ENCODE measurements at places on chromosomes 1 and 21.

DNA sequence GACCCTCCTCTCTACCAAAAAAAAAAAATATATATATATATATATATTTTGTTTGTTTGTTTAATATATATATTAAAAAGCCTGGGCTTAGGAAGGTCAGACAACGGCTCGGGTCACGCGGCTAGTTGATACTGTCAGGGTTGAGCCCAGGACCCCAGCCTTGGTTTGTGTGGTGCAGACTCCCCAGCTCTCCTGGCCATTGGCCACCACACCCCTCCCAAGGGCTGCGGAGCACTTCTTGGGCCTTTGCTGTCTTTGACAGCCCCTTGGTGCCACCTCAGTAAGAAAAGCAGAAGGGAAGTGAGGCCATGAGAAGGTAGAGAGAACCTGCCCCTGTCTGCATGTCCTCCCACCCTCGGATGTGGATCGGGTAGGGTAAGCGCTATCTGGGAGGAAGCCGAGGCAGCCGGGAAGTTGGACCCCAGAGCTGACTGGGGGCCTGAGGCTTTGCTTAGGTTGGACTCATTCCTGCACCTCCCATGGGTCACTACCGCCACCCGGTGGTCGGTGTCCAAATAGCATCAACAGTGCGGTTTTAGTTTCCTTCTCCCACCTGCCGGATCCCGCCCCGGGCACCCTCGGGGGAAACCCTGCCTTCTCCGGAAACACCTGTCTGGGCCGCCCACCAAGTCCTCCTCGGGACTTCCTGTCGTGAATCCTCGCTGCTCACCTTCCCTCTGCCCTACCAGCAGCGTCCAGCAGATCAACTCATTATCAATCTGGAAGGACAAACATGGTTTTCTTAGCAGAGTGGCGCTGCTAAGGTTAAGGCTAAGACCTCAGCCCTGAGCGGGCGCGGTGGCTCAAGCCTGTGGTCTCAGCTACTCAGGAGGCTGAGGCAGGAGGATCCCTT, 29.8 kb upstream of the GNPAT start:
- peak; percentile 96 for DNase-seq

DNA sequence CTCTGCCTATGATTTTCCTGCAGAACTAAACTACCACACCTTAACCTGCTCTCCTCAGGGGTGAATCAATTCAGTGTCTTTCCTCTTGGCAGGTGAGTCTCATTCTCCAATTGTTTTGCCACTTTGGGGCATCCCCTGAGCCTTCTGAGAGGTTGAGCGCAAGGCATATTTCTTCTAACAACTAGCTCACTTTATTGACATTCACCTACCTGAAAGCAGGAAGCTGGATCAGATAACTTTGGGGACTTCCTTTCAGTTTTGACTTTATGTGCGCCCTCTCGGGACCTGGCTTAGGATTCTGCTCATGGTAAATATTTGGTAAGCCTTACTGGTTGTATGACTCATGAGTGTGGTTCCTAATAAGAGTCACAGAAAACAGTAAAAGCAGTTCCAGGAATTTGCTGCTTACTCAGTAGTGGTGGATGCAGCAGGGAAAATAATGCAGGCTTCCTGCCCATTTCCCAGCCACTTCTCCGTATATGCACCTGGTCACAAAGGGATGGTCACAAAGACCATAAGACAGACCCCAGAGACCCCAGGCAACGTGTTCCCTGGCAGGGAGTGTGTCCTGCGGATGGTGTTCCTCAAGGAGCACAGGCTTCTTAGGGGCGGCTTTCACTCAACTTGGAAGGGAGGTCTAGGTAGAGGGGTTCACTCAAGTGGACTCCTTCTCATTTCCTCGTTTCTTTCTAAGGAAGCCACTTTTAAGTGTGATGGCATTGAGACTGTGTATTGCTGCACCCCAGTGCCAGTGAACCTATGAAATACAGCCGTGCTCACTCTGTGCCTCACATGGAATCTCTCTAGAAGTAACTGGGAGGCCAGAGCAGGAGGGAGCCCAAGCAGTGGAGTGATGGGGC, 22.0 kb upstream of the BATF3 start:
- no peak for DNase-seq

DNA sequence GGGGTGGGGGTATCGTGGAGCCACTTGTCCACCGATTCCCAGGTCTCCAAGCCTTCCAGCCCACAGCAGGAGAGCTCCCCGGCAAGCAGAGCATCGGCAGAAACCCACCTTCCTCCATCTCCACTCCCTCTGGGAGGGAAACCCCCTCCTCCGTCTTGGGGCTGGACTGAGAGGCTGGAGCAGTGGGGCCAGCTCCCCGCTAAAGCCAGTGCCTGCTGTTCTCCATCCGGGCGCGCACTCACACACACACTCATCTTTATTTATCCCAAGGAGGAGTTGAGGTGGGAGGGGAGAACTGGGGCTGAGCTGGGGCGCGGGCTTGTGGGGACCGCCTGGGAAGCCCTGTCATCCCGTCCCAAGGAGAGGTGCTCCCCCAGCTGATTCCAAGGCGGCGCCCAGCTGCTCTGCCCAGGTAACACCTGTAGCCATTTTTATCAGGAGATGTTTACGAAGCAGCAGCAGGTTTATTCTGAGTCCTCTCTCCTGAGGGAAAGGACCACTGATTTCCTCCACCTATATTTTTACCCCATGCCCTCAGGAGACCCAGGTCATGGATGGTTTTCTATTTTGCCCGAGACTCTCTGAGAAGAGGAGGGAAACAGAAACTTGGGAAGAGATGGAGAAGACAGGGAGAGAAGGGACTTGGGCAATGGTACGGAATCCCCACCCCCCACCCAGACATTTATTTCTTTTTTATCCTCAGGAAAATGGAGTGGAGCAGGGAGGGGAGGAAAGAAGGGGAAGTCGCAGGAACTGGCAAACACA, 2.1 kb downstream of the KCNN3 start:
- no peak for DNase-seq

DNA sequence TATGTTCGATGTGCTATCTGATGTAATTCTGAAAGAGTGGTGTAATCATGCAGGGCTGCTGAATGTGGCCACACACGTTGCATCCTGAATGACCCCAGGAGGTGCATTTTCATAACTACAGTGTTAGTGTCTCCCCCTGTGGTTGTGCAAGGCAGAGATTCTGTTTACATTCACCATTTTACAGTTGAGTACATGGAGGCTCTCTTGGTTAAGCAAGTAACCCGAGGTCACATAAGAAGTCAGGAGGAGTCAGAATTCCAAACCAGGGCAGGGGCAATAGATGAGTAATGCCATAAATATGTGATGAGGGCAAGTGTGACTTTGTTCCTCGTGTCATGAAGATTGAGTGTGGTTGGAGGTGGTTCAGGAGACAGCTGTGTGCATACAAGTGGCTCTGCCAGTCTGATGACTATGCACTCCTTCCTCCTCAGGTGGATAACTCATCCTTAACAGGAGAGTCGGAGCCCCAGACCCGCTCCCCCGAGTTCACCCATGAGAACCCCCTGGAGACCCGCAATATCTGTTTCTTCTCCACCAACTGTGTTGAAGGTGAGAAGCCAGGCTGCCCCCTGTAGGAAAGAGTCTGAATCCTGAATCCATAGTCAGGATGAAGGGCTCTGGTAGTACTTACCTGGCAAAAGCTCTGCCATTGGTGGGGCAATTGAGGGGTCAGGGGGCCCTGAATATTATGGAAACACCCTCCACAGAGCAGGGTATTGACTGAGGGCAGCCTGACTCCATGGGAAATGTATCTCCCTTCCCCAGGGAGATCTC, 9.3 kb downstream of the ATP1A2 start:
- no peak for DNase-seq

GRCh38 chr21:8990326-8991087, 1530.9 kb upstream of the TPTE start:
- DNase-seq, result no peak

DNA sequence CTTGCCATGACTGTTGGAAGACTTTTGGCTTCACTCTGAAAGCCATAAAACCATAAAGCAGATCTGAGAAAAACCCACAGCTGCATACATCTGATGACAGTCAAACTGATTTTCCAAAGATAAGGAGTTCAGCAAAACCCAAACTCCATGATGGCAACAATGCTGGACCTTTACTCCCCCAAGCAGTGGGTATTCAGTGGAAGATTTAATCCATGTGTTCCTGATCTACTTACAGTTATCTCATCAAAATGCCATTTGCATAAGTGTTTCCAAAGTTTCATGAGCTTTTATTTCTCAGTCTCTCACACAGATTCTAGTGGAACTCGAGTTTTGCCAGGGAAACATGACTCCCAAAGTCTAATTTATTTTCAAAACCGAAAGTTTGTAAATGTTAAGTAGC, 184.9 kb downstream of the ZC3H11B start:
- DNase-seq, result no peak

- DNase-seq, result no peak
Measured at GRCh38 chr1:31831397-31832378, 15.9 kb upstream of the SPOCD1 start.

GRCh38 chr1:104718752-104719151, 969.1 kb downstream of the AMY1C start:
- no peak for DNase-seq

- no peak for DNase-seq
Measured at GRCh38 chr1:167824163-167824794, 89.7 kb downstream of the ADCY10 start.

DNA sequence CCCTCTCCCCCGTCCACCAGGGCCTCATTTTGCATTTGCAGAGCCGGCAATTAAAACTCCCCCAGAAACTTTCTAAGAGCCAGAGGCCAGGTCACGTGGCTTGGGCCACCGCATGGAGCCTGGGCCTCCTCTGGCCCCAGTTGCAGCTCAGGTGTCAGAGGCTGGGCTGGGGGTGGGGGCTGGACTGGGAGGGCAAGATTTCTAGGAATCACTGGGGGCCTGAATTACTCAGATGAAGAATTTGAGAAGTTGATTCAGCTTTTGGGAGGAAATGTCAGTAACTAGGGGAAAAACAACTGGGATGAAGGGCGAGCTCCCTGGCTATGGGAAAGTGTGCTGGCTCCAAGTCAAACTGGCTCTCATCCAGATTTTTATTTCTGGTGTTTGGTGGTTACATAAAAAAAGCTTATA, 151.0 kb downstream of the CDC7 start:
- DNase-seq, result no peak

DNA sequence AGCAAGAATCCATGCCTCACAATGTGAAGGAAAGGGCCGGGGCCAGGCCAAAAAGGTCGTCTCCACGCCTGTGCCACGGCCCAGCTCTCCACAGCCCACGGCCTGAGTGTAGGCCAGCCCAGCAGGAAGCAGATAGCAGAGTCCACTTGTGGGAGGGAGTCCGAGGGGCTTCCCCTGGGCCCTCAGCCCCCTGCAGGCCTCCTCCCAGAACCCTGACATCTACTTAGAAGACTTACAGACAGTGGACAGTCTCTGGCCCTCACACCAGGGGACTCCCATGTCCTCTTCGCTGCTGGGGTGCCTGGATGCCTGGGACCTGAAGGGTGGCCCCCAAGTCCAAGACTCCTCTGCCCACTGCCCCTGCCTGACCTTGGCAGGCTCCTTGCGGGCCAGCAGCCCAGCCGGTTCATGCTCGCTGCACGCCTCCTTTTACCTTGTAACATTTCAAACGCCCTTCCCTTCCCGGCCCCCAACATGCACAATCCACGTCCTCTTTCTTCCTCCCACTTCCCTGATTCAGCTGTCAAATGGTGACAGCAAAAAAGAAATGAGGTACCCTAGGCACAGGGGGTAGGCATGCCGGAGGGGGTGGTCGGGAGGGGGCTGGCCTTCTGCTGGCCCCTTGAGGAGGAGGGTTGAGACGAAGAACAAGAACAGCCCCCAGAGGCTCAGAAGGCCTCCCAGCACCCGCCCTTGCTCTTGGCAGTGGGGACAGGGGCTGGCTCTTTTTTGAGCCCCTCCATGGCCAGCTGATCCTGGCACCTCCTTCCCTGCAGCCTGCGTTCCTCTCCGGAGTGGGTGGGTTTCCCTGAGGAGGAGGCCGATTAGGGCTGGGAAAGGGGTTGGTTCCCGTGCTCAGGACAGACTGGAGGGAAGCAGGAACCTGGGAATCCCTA, 997 bp upstream of the PTPN7 start:
- no peak for DNase-seq

DNA sequence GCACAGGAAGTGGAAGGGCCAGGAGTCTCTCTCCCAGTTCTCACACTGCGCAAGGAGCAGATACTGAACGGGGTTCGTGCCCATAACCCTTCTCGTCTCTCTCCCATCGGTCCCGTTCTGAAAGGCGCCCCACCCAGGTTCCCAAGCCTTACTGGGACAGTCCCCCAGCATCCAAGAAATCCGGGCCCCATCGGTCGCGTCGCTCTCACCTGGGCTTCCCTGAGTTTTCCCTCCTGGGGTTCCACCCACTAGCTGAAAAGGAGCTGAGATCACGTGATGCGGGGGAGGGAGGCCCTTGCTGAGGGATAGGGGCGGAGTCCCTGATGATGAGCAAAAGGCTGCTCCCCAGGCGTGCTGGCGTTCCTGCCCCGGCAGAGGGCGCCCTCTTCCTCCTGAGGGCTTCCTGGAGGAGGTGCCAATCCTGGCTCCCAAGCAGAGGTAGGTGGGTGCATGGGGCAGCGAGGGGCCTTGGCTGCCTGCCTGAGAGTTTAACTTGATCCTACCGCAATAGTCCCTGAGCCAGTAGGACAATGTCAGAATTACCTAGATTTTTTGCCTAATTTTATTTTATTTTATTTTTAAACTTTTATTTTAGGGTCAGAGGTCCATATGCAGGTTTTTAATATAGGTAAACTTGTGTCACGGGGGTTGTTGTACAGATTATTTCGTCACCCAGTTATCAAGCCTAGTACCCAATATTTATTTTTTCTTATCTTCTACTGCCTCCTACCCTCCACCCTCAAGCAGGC, at the start of gene SPOCD1:
SPOCD1 (minus strand) TSS at position 271 of the 749 bp plus-strand sequence. CDS start 689 bp downstream, outside the sequence.
- DNase-seq, result peak; percentile 60

DNA sequence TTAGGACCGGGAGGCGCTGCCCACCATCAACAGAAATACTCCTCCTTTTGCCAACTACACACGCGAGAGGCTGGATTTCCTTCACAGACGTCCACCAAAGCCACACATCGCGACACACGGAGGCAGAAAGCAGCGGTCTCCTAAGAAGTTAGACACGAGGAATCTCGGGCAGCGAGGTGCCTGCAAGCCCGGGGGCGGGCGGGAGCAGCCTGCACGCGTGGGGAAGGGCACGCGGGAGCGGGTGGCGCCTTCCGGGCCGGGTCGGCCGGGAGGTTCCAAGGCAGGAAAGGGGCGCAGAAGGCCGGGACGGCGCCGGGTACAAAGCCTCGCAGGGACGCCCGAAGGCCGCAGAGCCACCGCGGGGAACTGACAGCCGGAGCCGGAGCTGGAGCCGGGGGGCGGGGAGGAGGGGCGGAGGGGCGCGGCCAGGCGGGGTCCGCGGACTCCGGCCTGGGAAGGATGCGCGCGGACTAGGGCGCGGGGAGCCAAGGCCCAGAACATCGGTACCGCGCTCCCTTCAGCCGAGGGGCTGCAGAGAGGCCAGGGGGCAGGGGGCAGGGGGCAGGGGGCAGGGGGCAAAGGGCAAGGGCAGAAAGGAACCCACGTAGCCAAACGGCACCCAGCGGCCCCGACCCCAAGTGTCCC, 722 bp downstream of the NPHP4 start:
- DNase-seq, result no peak

All from NCI-H2081 (cell line).